ENCODE measurements at places on chromosomes 2 and 18.
A peak's percentile ranks its signal among the peaks of the same experiment; 100 is the strongest.

GRCh38 chr2:99420031-99420430 lies 69.8 kb downstream of the REV1 start:
- peak; percentile 17 for DNase-seq

DNA sequence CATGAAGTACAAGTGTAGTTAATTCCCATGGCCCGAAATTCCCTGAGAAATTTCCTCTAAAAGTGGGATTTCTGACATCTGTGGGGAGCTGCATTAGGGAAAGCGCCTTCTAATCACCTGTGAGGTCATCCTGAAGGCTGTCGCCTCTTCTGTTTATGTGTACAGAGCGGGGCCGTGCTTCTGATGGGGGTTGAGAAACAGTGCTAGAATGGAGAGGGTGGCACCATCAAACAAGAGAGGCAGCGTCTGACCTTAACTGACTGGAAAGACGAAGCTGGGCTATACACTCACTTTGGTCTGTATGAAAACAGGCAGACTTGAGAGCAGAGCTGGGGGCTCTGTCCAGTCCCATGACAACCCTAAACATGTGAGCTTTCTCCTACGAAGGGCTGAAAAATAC lies 44.2 kb upstream of the DNMT3A start:
- no peak for DNase-seq

- DNase-seq = peak; percentile 19
Observed at GRCh38 chr2:75788902-75789301, 78.2 kb upstream of the GCFC2 start.

GRCh38 chr2:112740527-112740926 lies 19.7 kb downstream of the NT5DC4 start:
- no peak for DNase-seq

GRCh38 chr2:121286506-121286905 lies 1.5 kb upstream of the TFCP2L1 start:
- no peak for DNase-seq

GRCh38 chr2:159916511-159916910 lies 118.5 kb upstream of the CD302 start:
- no peak for DNase-seq

GRCh38 chr2:32168513-32168912 lies 2.8 kb downstream of the SLC30A6 start:
- no peak for DNase-seq

- no peak for DNase-seq
Observed at GRCh38 chr2:175575346-175576258, 394.1 kb upstream of the ATP5MC3 start.

DNA sequence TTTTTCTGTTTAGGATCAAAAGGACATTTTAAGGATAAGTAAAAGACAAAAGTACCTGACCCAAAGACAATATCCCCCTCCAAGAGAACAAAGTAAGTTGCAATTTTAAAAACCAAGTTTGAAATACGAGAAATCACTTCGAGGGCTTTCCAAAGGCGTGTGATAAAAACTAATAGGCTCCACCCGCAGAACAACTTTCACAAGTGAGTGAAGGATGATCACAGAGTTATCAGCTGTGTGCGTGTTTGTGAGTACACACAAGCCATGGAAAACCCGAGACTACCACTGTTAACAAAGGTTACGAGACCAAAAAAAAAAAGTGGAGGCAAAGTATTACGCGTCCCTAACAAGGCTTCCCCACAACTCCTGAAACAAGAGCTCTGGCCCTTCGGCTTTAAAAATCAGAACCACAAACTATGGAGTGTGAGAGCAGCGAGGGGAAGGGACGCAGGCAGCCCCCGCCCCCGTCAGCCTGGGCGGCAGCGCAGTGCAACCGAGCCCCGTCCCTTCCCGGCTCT lies 719 bp downstream of the SMAD2 start:
- DNase-seq = no peak

DNA sequence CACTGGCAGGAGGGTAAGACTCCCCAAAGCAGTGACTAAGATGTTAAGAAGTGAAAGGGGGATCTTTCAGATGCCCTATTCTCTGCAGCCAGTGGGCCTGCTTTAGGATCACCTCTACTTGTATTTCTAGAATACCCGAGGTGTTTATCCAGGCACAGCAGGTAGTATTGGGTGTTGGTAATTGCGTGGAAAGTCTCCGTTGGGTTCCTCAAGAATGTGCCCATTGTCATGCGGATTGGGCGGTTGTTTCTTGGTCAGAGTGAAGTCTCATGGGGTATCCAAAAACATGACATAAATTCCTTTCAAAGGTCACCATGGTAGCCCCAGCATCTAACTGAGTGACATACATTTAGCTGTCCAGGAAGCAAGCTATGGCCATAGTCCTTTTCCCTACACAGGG lies 308.8 kb downstream of the RPIA start:
- no peak for DNase-seq

DNA sequence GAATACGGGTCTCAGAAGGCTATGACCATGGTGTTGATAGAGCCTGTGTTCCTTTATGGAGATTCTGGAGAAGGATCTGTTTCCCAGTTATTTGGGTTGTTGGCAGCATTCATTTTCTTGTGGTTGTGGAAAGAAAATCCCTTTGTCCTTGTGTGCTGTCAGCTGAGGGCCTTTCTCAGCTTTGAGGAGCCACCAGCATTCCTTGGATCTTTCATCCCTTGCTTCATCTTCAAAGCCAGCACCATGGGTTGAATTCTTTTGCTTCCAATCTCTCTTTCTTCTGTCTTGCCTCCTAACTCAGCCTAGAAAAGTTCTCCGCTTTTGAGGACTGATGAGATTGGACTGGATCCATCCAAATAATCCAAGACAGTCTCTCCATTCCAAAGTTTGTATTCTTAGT lies 103.2 kb upstream of the MMADHC start:
- DNase-seq = no peak

DNA sequence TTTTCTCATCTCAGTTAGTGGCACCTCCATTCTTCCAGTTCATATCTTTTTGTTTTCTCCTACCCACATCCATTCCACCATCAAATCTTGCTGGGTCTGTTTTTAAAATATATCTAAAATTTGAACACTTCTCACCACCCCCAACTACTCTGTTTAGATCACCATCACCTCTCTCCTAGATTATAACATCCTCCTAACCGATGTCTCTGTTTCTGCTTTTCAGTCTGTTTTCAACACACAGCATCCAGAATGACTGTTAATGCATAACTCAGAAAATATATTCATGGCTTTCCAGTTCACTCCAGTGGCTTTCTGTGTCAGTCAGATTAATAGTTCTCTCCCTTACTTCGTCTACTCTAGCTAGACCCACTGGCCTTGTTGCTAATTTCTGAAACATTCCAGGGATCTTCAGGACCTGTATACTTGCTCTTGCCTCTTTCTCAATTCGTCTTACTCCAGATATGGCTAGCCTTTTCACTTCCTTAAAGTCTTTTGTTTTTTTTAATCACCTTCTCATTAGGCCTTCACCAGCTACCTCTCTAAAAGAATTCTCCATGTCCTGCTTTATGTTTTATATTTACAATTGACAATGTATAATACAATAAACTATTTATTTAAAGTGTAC lies 105.3 kb downstream of the COMMD1 start:
- no peak for DNase-seq

GRCh38 chr2:170323743-170324142 lies 145.8 kb downstream of the MYO3B start:
- DNase-seq = no peak

- peak; percentile 57 for DNase-seq
Observed at GRCh38 chr2:179263446-179264367, 925 bp downstream of the SESTD1 start.
